ENCODE measurements at places on chromosomes 2 and 18. TPM values are rescaled to one million over a fixed set of nuclear protein-coding genes. Genes with fewer than 3 reads are reported as not detected.

GRCh38 chr18:79931475-79931874, 20.0 kb downstream of the SLC66A2 start:
- DNase-seq, result no peak

DNA sequence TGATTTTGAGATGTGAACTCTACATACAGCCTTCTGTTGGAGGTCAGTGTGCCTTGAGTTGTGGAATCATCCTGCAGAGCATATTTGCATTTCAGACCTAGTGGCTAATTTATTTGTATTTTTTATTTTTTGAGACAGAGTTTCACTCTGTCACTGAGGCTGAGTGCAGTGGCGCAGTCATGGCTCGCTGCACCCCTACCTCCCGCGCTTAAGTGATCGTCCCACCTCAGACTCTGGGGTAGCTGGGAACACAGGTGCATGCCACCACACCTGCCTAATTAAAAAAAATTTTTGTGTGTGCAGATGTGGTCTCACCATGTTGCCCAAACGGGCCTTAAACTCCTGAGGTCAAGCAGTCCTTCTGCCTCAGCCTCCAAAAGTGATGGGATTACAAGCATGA, 104.4 kb downstream of the ASXL3 start:
- no peak for DNase-seq

The LONRF2 gene
- total RNA-seq, result 0.67 TPM

GRCh38 chr2:197558393-197558792, 42.5 kb downstream of the MOB4 start:
- no peak for DNase-seq

The THUMPD2 gene
- 8.7 TPM for total RNA-seq

The AQP12B gene
- total RNA-seq, result 3.9 TPM

DNA sequence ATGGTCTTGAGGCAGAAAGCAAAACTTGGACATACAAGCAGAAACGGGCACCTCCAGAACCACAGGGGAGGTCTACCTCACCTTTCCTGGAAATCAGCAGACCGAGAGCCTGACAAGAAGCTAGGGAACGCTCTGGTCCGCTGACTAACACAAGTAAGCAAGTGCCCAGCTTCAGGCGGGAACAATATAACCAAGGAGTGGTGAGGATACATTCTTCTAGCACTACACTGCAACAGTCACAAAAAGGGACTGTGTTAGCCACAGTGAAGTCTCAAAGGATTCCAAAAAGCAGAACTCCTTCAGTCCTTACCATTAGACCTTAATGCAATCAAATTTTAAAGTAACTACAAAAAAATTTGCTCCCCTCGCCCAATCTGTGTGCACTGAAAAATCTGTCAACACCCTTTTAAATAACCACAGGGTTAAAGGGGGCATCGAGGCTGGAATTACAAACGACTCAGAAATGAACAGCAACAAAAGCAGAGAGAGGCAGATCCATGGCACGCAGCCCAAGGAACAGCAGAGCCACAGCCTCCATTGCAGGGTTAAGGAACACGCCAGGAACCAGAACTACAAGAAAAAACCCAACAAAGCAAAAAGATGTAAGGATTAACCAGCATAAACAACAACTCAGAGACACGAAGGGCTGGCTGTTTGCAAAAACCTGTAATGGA, 7.1 kb downstream of the THAP4 start:
- DNase-seq, result no peak

GRCh38 chr2:175728032-175728431, 274.0 kb downstream of the LNPK start:
- no peak for DNase-seq

All from mucosa of descending colon (tissue), 3 donors.